ENCODE measurements at places on chromosomes 16 and 17.

GRCh38 chr16:85948138-85948509, 49.2 kb downstream of the IRF8 start:
- no peak for DNase-seq

DNA sequence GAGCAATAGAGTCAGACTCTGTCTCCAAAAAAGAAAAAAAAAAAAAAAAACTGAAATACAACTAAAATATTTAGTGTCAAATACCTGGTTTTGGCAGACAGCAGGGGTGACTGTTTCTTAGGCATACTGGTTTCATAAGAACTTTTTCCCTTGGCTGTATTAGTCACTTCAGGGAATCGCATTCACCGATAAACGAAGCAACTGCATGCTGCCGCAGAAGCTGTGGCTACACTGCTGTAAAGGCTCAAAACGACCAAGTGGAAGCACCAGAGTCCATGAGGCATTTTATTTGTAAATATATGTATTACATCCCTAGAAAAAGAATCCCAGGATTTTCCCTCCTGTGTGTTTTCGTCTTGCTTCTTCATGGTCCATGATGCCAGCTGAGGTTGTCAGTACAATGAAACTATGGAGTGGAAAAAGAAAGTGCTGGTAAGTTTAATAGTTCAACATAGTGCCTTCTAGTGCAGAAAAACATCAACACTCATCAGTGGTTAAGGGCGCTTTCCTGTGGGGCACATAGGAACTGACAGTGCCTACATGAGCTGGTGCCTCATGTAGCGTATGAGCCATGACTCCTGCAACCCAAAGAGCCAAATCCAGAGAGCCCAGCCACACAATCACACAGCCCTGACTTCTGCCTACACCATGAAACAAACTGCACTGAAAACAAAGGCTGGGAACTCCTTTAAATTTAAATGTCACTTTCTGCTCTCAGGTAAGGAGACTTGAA, 7.3 kb downstream of the RPS15A start:
- DNase-seq = no peak

GRCh38 chr16:25011891-25012514, 3.2 kb downstream of the ARHGAP17 start:
- DNase-seq = no peak

- no peak for DNase-seq
Observed at GRCh38 chr17:50608700-50609379, 25.8 kb upstream of the ABCC3 start.

GRCh38 chr17:71085238-71086033, 916.1 kb downstream of the KCNJ2 start:
- peak; percentile 18 for DNase-seq

- no peak for DNase-seq
Observed at GRCh38 chr17:60163108-60163784, 13.5 kb downstream of the CA4 start.

- peak; percentile 3 for DNase-seq
Observed at GRCh38 chr16:81650982-81651562, 128.0 kb upstream of the PLCG2 start.

DNA sequence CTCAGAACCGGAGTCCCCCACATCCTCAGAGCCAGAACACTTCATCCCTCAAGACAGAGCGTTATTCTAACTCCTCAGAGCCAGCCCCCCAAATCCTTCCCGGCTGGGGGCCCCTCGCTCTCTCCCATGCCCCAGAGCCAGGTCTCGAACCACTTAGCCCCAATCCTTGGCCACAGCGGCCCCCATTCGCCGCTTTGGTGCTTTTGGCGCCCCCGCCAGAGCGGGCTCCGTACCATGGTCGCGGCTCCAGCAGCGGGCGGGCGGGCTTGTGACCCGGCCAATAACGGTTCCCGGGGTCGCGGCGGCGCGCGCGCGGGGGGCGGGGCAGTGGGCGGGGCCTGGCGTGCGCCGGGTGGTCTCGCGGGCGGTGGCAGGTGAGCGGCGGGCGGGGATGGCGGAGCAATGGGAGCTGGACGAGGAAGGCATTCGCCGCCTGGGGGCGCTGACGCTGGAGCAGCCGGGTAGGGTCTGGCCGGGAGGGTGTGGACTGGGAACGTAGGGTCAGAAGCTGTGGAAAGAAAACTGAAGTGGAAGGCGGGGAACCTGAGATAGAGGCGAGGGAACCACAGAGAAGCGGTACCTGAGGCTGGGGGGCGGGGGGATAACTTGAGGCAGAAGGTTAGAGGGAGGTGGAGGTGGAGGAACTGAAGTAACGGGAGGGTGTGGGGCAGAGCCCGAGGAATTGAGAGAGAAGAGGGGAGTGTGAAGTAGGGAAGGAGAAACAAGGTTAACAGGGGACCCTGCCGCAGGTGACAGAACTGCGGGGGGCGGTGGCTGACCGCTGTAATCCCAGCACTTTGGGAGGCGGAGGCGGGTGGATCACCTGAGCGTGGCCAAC, at the start of the genes KCTD19 and LRRC36:
Gene KCTD19, minus strand, starts transcription at position 270 of the 838 bp plus-strand sequence. Its CDS starts 34 bp downstream, at position 236.
Gene LRRC36, plus strand, starts transcription at position 344 of the 838 bp plus-strand sequence. Its CDS starts 48 bp downstream, at position 392.
- peak; percentile 34 for DNase-seq

DNA sequence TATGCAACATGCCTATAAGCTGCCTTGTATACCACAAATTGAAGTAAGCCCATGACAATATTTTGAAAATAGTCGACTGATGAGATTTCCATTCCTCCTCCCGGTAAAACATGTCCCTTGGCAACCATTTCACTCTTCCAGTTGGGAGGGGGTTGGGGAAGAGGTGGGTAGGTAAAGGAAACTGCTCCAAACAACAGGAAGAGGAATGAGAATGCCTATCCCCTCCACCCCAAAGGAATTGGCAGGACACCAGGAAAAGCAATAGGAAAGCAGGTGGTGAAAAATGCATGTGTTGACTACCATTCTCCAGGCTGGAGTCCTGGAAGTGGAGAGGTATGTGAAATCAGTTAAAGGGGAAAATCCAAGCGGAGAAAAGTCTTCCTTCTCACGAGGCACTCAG, 455.9 kb upstream of the PSMD7 start:
- DNase-seq = peak; percentile 6

DNA sequence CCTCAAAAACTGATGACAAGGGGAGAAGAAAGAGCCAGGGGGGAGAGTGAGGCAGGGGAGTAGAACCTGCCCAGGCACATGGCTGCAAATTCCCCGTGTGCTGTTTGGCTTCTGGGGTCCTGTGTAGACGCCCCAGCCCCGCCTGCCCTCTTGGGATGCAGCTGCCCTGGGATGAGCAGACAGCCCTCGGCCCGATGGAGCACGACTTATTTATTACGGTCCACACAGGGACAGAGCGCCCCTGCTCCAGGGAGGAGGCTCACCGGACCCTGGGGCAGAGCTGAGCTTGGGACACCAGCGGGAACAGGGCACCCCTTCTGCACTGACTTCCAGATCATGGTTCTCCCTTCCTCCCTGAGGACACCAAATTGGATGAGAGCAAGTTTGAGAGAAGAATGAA, 9.1 kb downstream of the LDHD start:
- DNase-seq = no peak

DNA sequence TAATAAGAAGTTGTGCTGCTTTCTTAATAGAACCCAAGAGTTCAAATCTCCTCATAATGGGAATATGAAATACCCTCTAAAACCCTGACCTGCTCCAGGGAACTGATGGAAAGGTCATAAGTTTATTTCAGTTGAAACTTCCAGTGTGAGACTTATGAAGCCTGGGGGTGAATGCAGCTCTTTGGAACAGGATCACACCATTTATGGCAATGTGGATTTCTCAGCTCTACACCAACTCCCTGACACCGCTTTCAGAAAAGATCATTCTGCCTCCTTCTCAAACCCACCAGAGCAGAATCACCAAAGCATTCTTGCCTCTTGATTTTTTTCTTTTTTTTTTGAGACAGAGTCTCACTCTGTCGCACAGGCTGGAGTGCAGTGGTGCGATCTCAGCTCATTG, 16.7 kb upstream of the KPNB1 start:
- DNase-seq = no peak

DNA sequence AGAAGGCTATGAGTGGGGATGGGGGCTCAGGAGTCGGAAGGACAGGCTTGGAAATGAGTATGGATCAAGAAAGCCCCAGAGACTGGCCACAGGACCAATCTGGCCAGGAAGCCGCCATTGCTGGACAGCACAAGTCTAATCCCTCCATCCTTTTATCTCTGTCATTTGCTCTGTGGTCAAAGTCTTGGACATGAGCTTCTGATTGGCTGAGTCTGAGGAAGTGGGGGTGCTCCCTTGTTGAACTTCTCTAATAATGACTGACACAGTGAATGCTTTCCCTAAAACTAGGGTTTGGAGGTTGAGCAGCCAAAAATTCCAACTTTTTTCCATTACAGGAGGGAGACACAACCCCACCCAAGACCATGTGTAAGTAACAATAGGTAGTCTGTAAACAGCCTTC, 97.4 kb downstream of the MARF1 start:
- DNase-seq = no peak

DNA sequence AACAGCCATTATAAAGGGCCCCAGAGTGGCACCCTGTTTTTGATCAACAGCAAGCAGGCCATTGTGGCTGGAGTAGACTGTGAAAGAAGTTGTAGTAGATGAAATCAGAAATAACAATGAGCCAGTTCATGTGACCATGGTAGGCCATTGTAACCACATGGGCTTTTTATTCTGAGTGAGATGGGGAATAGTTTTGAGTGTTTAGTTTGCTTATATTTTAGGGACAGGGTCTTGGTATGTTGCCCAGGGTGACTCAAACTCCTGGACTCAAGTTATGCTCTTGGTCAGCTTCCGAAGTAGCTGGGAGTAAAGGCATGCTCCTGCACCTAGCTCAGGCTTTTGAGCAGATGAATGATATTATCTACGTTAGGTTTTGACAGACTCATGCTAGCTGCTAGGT, 12.0 kb downstream of the CBFB start:
- no peak for DNase-seq

- DNase-seq = no peak
Observed at GRCh38 chr17:48530208-48530886, 464 bp downstream of the HOXB1 start.

GRCh38 chr17:17952691-17953090, 19.5 kb downstream of the TOM1L2 start:
- no peak for DNase-seq

DNA sequence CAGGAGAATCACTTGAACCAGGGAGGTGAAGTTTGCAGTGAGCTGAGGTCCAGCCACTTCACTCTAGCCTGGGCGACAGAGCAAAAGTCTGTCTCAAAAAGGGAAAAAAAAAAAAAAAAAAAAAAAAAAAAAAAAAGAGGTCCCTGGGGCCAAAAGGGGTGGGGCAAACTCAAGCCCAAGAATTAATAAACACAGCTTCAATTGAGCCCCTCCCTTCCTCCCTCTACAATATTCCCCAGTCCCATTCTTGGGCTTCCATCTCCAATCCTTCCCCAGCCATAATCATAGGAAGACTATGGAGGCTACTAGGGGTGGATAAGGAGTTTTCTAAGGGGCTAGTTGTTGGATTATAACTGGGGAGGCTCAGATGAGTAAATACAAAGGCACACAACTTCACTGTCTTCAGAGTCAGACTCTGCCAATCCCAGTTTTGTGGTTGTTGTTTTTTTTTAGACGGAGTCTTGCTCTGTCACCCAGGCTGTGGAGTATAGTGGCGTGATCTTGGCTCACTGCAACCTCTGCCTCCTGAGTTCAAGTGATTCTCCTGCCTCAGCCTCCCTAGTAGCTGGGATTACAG, 9.5 kb downstream of the CAVIN1 start:
- DNase-seq = no peak

DNA sequence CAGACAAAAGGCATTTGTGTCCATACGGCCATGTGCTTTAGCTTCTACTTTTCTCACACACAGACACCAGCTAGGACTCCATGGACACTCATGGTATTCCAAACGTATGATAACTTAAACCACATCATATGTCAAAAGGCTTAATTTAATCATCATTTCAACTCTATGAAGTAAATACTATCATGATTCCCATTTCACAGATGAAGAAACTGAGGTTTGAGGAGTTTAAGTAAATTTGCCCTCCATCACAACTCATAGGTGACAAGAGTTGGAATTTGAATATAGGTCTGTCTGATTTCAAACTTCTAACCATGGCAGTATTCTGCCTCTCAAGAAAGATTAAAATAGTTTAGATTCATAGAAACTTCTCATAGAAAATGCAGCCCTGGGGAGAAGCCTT, 43.8 kb downstream of the CMC2 start:
- DNase-seq = no peak

DNA sequence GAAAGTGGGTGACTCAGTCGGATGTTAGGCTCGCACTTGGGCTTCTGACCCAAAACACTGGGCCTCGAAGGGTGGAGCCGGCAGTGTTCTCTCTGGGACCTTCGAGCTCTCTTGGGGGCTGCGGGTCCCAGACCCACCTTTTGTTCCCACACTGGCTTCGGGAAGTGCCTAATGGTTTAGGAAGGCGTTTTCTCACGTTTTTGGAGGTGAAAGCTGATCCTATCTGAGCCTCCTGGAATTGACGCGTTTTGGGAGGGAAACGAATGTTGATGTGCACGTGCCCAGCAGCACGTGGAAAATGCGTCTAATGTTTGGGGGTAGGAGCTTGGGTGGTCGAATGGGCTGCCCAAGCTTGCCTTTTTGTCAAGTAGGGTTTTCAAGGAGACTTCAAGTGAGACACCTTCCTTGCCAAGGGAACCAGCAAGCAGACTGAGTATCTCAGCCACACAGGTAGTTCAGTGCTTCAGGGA, 666 bp downstream of the HGS start:
- no peak for DNase-seq

DNA sequence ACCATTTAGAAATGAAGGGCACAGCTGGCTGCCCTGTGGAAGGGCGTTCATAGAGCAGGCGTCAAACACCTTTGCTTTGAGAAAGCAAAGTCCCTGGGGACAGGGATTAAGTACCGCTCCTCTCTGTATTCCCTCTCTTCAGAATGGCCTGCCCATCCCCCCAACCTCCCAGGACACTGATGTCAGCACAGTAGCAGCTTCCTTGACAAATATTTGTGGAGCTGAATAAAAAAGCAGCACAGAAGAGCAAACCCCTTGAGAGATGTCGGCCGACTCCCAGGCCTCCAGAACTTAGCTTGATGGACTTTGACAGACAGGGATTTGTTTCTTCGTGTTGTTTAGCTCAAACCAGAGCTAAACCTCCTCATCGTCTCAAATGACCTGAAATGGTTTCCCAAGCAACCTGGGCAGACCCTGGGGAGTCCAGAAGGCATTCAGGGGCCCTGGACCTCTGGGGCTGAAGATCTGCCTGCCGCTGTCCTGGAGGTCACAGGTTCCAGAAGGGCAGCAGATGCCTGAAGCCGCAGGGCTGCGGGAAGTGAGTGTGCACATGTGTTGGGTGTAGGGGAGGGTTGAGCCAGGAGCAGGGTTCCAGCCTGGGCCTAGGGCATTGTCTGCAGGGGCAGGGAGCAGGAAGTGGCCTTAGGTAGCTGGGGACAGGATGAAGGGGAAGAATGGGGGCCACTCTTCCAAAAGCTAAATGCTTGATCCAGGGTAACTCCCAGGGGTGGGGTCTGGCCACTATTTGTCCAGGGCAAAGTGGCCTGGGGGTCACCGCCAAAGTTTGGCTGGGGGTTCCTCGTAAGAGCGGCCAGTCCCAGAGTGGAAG, 42.3 kb upstream of the NKD1 start:
- no peak for DNase-seq

- peak; percentile 74 for DNase-seq
Observed at GRCh38 chr17:8120520-8121406, 2.4 kb upstream of the ALOXE3 start.

- no peak for DNase-seq
Observed at GRCh38 chr17:66353937-66354401, 51.6 kb downstream of the PRKCA start.
